Keratinocyte (primary cell): ENCODE measurements at places on chromosomes 11 and 22. TPM values are rescaled to one million over a fixed set of nuclear protein-coding genes. Genes with fewer than 3 reads are reported as not detected.
A peak's percentile ranks its signal among the peaks of the same experiment; 100 is the strongest.

GRCh38 chr11:623999-624704 lies 603 bp downstream of the CDHR5 start:
- no peaks in the 10 kb centered on the region for H3K27me3 ChIP-seq
- no peak overlapping the region for H3K4me3 ChIP-seq
- DNase-seq, result no peak

GRCh38 chr22:33380789-33381530 lies 322.8 kb upstream of the SYN3 start:
- peak overlapping the region; percentile 15 for H3K27ac ChIP-seq
- peaks cover 15% of the 10 kb centered on the region for H3K4me1 ChIP-seq
- H3K36me3 ChIP-seq, result no peaks in the 10 kb centered on the region
- no peaks in the 10 kb centered on the region for H3K27me3 ChIP-seq

- no peaks in the 10 kb centered on the region for H3K27me3 ChIP-seq
- H3K4me1 ChIP-seq, result peaks cover 22% of the 10 kb centered on the region
- no peak overlapping the region for H3K27ac ChIP-seq
These were observed 20.8 kb downstream of the FAM118A start for GRCh38 chr22:45330548-45330947.

DNA sequence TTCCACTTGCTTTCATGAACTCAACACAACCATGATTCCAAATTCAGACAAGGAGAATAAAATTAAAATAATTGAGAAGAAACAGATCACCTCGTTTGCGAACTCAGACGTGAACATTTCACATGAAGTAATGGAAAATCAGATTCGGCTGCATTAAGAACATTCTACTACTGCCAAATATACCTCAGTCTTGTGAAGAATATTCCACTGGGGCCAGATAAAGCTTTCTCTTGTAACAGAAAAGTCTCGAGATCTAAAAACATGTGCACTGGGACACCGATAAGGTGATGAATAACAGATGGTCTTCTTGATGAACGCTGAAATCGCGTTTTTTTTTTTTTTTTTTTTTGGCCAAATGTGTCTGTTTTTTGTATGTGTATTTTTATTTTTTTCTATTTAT lies 761.1 kb downstream of the BRD1 start:
- no peak overlapping the region for H3K27ac ChIP-seq
- no peak for DNase-seq
- no peak overlapping the region for H3K4me3 ChIP-seq

- H3K27ac ChIP-seq, result peak overlapping the region; percentile 99
- H3K36me3 ChIP-seq, result no peaks in the 10 kb centered on the region
- DNase-seq, result peak; percentile 94
- H3K27me3 ChIP-seq, result no peaks in the 10 kb centered on the region
- H3K4me3 ChIP-seq, result peak overlapping the region; percentile 16
These were observed 50.2 kb downstream of the LIF start for GRCh38 chr22:30196141-30196879.

DNA sequence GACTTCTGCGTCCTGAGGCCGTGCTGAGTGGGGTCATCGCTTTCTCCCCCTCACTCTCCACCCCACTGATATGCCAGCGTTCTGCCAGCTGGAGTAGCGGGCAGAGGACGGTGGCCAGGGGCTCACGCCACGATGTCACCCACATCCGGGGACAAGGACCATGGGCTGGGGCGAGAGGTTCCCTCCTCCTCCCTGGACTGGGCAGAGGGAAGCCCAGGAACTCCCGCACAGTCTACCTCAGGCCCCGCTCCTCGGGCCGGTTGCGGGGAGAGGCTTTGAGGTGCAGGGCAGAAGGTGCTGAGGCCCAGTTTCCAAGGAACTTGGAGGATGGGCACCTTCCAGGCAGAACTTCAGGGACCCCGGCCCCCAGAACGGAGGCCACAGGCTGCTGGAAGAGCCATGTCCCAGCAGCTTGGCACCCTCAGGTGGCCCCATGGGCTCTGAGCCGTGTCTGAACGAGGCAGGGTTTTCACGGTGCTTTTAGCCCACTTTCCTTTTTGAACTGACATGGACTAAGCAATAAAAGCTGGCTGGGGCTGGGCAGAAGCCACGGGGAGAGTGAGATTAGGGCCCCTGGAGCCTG lies 25.4 kb downstream of the ADAMTS15 start:
- no peak for DNase-seq
- no peaks in the 10 kb centered on the region for H3K27me3 ChIP-seq
- H3K36me3 ChIP-seq, result no peaks in the 10 kb centered on the region

DNA sequence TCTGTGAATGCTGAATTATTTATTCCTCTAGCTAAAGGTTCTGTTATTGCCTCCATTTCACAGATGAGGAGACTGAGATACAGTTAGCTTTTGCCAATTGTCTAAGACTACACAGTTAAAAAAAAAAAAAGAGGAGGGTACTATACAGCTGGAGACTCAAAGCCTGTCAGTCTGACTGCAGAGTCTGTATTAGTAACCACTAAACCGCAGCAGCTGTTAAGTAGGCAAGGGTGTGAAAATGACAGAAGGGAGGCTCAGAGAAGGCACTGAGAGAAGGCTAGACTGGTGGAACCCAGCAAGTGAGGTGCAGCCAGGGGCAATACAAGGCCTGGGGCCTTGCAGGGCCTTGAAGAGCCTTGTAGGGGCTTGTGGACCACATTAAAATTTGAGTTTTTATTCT lies 181.2 kb downstream of the CSNK2A3 start:
- no peaks in the 10 kb centered on the region for H3K27me3 ChIP-seq
- H3K4me1 ChIP-seq, result peaks cover 8% of the 10 kb centered on the region
- no peak for DNase-seq
- no peak overlapping the region for H3K27ac ChIP-seq
- H3K36me3 ChIP-seq, result no peaks in the 10 kb centered on the region

DNA sequence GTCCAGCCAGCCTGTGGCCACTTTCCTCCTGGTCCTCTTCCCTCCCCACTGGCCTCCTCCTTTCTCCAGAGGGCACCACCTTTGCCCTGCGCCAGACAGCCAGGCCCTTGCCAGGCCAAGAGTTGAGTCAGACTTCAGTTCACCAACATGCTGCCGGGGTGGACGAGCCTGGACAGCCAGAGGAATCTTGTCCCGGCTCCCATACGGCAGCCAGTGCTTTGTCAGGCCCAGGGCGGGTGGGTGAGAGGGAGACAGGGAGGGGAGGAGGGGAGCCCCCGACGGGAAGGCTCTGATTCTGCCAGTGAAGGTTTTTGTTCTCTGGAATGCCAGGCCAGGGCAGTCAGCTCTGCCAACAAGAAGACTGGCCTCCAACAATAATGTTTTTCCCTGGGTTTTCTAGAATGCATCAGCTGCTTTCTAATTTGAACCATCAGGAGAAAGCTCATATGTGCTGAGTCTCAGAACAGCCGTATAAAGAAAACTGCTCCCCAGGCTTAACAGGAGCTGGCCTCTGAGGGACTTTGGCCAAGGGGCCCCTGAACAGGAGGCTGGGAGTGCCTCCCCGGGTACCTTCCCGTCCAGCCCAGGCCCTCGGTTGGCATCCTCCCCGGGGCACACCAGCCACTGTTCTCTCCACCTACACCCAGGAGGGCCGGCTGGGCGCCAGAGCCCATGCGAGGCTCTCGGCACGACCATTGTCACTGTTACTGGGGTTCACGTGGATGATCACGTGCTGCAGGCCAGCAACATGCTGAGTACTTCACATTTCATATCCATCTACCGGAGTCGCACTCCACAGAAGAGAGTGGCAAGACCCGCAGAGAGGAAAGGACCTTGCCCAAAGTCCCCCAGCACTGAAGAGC lies 28.6 kb downstream of the LIF start:
- H3K36me3 ChIP-seq, result no peaks in the 10 kb centered on the region
- H3K27ac ChIP-seq, result no peak overlapping the region
- no peak for DNase-seq
- peaks cover 5% of the 10 kb centered on the region for H3K4me1 ChIP-seq
- no peak overlapping the region for H3K4me3 ChIP-seq

- DNase-seq, result no peak
- H3K27ac ChIP-seq, result no peak overlapping the region
- H3K36me3 ChIP-seq, result no peaks in the 10 kb centered on the region
- H3K4me3 ChIP-seq, result no peak overlapping the region
These were observed 27.2 kb downstream of the SIK2 start for GRCh38 chr11:111629499-111629898.

DNA sequence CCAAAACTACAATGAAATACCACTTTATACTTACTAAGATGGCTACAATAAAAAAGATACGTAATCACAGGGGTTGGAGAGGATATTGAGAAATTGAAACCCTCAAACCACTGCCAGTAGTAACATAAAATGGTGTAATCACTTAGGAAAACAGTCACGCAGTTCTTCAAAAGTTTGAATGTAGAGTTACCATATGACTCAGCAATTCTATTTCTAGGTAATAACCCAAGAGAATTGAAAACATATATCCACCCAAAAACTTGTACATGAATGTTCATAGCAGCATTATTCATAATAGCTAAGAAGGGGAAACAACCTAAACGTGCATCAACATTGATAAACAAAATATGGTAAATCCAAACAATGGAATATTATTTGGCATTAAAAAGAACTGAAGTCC lies 24.4 kb upstream of the PSMA1 start:
- no peak for DNase-seq
- H3K36me3 ChIP-seq, result no peaks in the 10 kb centered on the region
- no peaks in the 10 kb centered on the region for H3K4me1 ChIP-seq
- no peak overlapping the region for H3K4me3 ChIP-seq
- H3K27me3 ChIP-seq, result no peaks in the 10 kb centered on the region
- H3K27ac ChIP-seq, result no peak overlapping the region

DNA sequence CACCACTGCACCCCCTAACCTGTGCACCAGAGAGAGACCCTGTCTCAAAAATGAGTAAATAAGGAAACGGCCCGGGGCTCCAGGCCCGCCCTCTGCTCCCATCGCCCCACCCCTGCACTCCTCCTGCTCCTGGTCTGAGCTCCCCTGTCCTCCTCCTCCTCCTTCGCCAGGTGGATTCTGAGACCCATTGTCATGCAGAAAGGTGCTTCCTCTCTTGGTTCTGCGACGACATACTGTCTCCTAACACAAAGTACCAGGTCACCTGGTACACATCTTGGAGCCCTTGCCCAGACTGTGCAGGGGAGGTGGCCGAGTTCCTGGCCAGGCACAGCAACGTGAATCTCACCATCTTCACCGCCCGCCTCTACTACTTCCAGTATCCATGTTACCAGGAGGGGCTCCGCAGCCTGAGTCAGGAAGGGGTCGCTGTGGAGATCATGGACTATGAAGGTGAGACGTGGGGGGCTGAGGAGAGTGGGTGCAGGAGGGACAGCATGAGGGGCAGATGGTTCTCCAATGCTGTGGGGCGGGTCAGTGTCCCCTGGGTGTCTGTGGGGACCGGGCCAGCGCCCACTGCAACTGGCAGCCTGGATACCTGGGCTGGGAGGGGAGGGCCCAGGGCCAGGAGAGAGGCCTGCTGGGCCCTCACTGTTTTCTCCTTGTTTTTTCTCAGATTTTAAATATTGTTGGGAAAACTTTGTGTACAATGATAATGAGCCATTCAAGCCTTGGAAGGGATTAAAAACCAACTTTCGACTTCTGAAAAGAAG lies 3.1 kb upstream of the APOBEC3D start:
- no peak overlapping the region for H3K4me3 ChIP-seq
- H3K4me1 ChIP-seq, result peaks cover 10% of the 10 kb centered on the region
- no peaks in the 10 kb centered on the region for H3K27me3 ChIP-seq
- H3K27ac ChIP-seq, result no peak overlapping the region

DNA sequence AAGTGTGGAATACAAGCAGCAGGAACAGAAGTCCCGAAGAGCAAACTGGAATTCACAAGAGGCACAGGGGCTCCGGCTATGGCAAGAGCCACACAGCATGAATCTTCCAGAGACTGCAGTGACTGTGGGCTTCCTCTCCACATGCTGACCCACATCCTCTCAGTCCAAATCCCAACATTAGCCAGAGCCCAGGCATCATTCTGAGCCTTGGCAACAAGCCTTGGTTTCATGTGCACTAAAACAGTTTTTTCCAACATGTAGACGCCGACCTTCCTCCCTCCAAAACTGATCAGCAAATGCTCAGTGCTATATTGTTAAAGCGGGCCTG lies 91.7 kb upstream of the CSNK2A3 start:
- H3K27ac ChIP-seq, result no peak overlapping the region
- H3K36me3 ChIP-seq, result peaks cover 3% of the 10 kb centered on the region
- H3K4me3 ChIP-seq, result no peak overlapping the region
- peaks cover 16% of the 10 kb centered on the region for H3K4me1 ChIP-seq
- no peaks in the 10 kb centered on the region for H3K27me3 ChIP-seq

GRCh38 chr11:84795698-84796097 lies 831.4 kb downstream of the DLG2 start:
- no peak overlapping the region for H3K4me3 ChIP-seq
- no peaks in the 10 kb centered on the region for H3K36me3 ChIP-seq
- H3K27me3 ChIP-seq, result no peaks in the 10 kb centered on the region
- DNase-seq, result no peak
- no peak overlapping the region for H3K27ac ChIP-seq

DNA sequence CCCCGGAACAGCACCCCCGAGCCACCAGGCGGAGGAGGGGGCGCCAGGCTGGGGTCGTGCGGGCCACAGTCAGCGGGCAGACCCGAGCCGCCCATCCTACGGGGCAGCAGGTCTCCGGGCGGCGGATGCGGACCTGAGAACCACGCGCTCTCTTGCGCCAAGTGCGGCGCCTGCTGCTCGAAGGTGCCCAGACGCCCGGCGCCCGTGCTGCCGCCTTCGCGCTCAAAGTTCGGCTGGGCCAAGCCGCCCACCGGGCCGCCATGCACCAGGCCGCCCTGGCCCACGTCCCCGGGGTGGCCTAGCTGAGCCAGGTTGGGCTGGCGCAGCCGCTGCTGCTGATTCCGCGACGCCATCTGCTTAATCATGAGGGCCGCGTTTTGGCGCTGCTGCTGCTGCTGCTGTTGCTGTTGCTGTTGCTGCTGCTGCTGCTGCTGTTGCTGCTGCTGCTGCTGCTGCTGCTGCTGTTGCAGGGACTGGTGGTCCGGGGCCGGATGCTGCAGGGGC lies 3.0 kb downstream of the MN1 start:
- no peak overlapping the region for H3K4me3 ChIP-seq
- DNase-seq, result no peak
- peaks cover 17% of the 10 kb centered on the region for H3K4me1 ChIP-seq
- no peak overlapping the region for H3K27ac ChIP-seq
- peaks cover 8% of the 10 kb centered on the region for H3K36me3 ChIP-seq

DNA sequence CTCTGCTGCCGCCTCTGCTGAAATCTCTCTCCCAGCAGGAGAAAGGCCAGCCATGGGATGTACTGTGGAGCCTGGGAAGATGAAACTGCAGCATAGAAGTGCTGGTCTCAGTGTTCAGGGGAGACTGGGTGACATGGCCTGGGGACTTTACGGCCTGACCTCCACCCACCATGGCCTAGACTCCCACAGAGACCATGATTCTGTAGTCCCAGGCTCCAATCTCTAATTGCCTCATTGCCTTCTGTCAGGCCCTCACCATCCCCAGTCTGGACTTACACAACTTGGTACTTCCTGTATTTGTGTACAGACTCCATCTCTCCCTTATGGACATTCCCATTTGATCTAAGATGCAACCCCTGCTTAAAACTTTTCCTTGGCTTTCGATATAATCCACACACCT lies 43.1 kb downstream of the TRAF6 start:
- DNase-seq, result no peak
- H3K4me1 ChIP-seq, result peaks cover 11% of the 10 kb centered on the region
- H3K4me3 ChIP-seq, result no peak overlapping the region
- peaks cover 6% of the 10 kb centered on the region for H3K36me3 ChIP-seq
- no peaks in the 10 kb centered on the region for H3K27me3 ChIP-seq

The FANCF gene
- 3.2 to 5.8 TPM (median 5.2 TPM) in 3 replicates for polyA plus RNA-seq

The APOA1 gene
- polyA plus RNA-seq, result 0.10 TPM in 1 of 3 replicates, not detected in the others

The TNNI2 gene
- polyA plus RNA-seq, result 7.5 to 10.7 TPM (median 9.4 TPM) in 3 replicates

The C11orf16 gene
- polyA plus RNA-seq, result not detected in 3 replicates

The PRR33 gene
- not detected in 3 replicates for polyA plus RNA-seq

The ENTHD1 gene
- not detected in 3 replicates for polyA plus RNA-seq

The CARD16 gene
- polyA plus RNA-seq, result 11.9 to 16.6 TPM (median 13.4 TPM) in 3 replicates

The CDK2AP2 gene
- 8.0 to 31.1 TPM (median 9.7 TPM) in 3 replicates for polyA plus RNA-seq

The DERL3 gene
- 0.01 to 0.42 TPM (median 0.05 TPM) in 3 replicates for polyA plus RNA-seq

The WNT7B gene
- polyA plus RNA-seq, result 1.5 to 1.7 TPM (median 1.7 TPM) in 3 replicates

The GSTP1 gene
- polyA plus RNA-seq, result 1,511 to 3,251 TPM (median 1,575 TPM) in 3 replicates

The CD6 gene
- polyA plus RNA-seq, result 0.03 TPM in 3 replicates

The GLB1L3 gene
- polyA plus RNA-seq, result 2.2 to 4.6 TPM (median 3.0 TPM) in 3 replicates
